ENCODE measurements at places on chromosomes 3 and 15.

DNA sequence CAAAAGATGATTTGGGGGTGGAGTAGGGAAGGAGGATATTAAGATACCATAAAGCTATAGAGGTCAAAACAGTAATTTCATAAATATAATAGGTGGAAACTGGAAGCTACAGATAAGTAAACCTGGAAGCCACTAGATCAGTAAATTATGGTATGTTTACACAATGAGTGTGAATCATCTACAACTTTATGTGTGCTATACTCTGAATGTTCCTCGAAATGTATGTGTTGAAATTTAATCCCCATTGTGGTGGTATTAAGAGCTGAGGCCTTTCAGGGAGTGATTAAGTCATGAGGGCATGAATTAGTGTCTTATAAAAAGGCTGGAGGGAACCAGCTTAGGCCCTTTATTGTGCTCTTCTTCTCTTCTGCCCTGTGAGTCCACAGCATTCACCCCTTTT is 25.2 kb downstream of the EOMES start:
- DNase-seq = no peak

- DNase-seq = no peak
Observed at GRCh38 chr15:86654501-86654900, 574.8 kb downstream of the AGBL1 start.

DNA sequence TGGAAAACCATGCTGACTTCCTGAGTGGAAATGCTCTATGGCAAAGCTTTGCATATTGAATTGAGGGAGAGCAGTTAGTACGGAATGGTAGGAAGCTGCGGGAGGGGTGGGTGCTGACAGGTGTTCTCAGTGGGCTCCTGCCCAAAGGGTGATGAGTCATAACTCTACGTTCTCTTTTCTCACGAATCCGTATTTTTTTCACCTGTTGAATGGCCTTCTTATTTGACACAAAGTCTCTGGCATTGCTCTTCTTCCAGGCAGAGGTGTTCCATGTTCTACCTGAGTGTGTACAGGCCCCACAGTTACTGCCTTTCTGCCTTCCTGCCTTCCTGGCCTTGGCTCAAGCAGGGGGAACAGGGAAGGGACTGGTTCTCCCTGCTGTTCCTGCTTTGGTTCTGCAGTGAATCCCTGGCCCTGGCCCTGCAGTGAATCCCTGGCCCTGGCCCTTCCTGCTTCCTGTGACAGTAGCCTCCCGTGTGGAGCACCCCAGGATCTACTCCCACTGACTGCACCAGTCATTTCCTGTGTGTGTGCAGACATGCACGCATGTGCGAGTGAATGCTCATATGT is 31.9 kb downstream of the TRAK1 start:
- DNase-seq = no peak

- peak; percentile 39 for DNase-seq
Observed at GRCh38 chr3:122092460-122093165, 37.5 kb downstream of the CD86 start.

DNA sequence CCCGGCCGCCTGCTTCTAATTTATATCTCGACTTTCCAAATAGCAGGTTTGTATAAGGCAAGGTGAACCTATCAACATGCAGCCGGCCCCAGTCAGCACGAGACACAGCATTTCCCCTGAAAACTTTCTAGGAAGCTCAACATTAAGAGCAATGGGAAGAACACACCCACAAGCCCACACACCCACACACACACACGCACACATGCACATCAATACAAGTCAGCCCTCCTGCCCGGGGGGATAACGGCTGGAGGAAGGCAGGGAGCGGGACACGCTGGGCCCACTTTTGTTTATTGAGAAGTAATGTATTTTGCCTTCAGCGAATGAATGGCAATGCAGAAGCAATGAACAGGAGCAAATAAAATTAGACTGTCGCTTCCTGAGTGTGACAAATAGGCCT is 83.5 kb downstream of the PCSK6 start:
- DNase-seq = no peak

DNA sequence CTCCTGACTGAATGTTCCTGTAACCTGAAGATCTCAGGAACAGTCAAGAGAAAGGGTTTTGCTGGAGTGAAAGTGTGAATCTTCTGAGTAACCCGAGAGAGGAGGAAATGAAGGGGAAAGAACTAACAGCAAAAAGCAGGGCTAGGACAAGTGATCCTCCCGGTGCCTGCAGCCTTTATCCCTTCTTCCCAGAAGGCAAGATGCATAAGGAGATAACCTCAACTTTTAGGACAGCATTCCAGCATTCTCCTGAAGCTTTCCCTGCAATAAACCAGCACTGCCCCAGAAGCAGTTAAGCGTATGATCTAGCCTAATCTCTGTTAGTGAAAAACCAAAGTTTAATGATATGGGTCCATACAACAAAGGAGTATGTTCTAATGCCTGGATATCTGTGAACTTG is 298.8 kb downstream of the MEX3B start:
- DNase-seq = no peak

- DNase-seq = no peak
Observed at GRCh38 chr15:27086805-27087204, 115.8 kb downstream of the GABRG3 start.
